ENCODE measurements at places on chromosomes 7 and 10.

GRCh38 chr10:111265341-111265740 is 188.5 kb downstream of the ADRA2A start:
- no peak for DNase-seq

GRCh38 chr7:139931190-139931934 is 102.3 kb downstream of the TBXAS1 start:
- no peak for DNase-seq

DNA sequence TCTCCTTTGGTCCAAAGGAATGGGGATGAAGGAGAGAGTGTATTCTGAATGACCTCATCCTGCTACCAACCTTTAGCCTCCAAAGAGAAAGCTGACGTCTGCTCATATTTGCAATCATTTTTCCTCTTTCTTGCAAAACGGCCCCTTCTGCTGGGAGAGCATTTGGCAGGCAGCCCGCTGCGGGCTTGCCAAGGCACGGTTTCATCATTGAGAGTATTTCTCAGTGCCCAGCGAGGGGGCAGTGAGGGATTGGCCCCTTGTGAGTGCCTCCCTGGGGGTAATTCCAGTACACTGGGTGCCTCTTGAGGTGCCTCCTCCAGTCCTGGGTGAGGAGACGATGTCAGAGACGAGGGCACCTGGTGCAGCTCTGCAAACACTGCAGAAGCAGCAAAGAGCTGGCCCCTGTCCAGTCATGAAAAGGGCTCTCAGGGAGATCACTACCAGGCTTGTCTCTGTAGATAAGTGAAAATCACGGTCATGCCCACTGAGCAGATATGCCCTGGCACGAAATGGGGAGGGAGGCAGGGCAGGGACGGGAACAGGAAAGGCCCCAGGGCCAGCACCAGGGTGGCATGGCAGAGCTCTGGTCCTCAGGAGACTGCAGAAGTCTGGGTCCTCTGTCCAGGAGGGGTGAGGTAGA is 48.7 kb upstream of the SHH start:
- DNase-seq, result peak; percentile 93

DNA sequence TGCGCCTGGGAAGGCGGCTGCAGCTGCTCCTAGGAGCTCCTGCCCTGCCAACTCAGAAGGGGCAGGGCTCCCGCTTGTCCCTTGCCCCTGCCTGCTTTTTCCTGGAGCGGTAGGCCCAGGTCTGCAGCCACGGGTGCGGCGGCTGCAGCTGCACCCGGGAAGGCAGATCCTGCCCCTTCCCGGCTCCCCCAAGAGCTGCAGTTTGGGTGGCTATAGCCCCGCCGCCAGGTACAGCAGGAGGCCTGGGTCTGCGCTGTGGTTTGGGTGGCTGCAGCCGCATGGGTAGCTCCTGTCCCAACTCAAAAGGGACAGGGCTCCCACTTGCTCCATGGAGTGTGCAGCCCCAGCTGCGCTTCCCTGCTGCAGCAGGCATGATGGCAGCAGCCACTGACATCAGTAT is 6.5 kb upstream of the AUTS2 start:
- DNase-seq, result no peak

DNA sequence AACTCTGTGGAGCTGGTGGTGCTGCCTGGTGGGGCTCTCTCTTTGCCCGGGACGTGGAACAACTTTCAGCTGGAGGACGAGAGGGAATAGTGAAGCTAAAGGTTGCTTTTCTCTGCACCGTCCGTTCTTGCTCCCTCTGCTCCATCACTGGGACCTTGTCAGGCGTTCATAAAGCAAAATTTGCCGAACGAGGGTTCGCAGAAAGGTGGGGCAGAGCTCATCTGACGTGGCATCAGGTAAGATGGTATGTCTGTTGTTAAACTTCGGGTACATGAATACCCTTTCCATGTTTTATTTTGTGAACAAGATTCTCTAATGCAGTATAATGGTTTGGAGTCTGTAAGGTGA is 416 bp downstream of the BBS9 start:
- no peak for DNase-seq

- no peak for DNase-seq
Observed at GRCh38 chr10:75439811-75440210, 8.4 kb downstream of the LRMDA start.

DNA sequence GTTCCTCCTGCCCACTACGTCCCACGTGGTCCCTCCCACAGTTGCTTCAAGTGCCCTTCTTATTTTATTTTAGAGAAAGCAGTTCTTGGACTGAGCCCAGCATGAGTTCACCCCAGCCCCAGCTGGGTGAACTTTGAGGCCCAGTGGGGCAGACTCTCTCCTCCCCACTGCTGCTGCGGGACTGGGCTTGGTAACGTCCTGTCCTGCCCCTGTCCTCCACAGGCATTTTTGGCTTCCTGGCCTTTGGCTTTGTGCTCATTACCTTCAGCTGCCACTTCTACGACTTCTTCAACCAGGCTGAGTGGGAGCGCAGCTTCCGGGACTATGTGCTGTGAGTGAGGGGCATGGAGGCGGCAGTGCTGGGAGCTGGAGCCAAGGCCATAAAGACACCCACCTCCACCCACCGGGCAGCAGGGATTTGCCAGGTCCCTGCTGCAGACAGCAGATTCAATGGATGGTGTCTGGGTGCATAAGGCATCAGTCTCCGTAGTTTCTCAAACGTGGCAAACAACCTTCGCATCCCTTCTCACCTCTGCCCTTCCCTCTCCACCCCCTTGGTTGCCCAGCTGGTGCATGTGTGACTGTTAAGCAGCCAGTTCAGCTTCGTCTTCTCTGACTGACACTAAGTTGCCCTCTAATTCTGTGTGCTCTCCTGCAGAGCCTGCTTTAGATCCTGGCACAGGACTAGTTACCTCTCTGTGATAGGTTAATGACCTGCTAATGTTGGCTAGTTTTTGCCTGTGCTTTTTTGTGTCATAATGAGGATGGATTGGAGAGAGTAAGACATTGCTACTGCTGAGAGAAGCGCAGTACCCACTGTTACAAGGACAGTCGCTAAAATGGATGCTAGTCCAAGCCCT is 15.5 kb upstream of the AHCYL2 start:
- DNase-seq, result no peak

Measured in upper lobe of right lung (tissue), 1 donor.